ENCODE measurements at places on chromosomes 1 and 21.

DNA sequence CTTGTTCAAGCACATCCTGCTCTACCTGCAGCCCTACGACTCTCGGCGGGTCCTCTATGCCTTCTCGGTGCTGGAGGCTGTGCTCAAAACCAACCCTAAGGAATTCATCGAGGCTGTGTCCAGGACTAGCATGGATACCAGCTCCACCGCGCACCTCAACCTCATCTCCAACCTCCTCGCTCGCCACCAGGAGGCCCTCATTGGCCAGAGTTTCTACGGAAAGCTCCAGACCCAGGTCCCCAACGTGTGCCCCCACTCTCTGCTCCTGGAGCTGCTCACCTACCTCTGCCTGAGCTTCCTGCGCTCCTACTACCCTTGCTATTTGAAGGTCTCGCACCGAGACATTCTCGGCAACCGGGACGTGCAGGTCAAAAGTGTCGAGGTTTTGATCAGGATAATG is 74.3 kb upstream of the MORC3 start:
- DNase-seq: no peak

GRCh38 chr1:197029749-197030148 is 37.3 kb downstream of the F13B start:
- DNase-seq: no peak

- no peak for DNase-seq
Measured at GRCh38 chr21:46555678-46556077, 49.2 kb downstream of the S100B start.

GRCh38 chr1:17635811-17636210 is 96.3 kb downstream of the ARHGEF10L start:
- no peak for DNase-seq

DNA sequence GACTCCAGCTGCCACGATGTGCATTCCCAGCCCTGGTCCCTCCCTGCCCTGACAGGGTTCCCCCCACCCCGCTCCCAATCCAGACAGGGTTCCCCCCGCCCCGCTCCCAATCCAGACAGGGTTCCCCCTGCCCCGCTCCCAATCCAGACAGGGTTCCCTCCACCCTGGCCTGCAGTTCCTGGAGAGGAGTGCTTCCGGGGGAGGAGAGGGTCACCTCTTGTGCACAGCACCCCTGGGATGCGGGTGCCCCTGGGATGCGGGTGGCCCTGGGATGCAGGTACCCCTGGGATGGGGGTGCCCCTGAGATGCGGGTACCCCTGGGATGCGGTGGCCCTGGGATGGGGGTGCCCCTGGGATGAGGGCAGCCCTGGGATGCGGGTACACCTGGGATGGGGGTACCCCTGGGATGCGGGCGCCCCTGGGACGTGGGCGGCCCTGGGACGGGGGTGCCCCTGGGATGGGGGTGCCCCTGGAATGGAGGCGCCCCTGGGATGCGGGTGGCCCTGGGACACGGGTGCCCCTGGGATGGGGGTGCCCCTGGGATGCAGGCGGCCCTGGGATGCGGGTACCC is 36.7 kb upstream of the SLC19A1 start:
- no peak for DNase-seq

Data from stimulated activated CD8-positive, alpha-beta memory T cell treated with anti-CD3 and anti-CD28 coated beads, Interleukin-7, amount 100 ng/mL, for 1 hour (primary cell).